ENCODE measurements at places on chromosomes 7 and 10.

- peak; percentile 70 for DNase-seq
Observed at GRCh38 chr10:77428691-77429395, 208.8 kb downstream of the KCNMA1 start.

DNA sequence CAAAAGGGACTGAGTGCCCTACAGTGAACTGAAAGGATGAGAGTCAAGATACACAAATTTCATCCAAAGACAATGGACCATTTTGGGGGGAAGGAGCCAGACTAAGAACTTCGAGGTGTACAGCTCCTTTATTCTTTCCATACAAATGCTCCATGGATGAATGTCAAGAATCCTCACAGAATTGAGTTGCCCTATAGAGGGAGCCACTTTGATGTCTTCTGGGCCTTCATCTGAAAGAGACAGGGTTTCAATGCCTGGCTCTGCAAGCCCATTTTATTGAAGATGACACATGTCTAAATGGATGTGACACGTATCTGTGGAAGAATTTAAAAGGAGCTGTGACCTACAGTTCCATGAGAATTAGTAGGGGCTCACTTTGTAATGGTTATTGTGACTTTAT, 32.0 kb upstream of the NRG3 start:
- DNase-seq, result no peak

- no peak for DNase-seq
Observed at GRCh38 chr10:23363793-23364135, 19.2 kb upstream of the C10orf67 start.

DNA sequence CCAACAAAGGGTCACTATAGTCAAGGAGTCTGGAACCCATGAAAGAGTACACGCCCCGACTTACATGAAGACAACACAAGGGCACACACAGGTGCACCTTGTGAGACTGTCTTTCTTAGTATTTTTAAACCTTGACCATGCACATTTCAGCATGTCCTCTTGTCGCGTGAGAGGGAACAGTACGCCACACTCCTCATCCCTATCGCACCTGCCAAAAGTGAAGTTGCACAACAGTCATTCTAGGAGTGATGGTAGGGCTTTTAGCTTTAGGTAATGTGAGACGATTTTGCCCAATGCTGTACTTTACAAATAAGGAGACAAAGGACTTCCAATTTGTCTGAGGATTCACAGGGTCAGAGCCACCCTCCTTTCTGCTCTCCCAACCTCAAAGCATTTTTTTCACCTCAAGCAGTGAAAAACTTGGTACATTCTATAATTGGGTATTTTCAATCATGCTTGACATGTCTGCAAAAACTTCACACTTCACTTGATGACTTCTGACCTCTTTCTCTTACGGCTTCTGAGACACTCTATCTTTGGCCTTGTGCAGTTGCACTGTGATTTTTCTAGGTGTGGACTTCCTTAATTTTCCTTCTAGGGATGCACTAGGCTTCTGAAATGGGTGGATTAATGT, 173.9 kb upstream of the GRB10 start:
- DNase-seq, result no peak

GRCh38 chr10:128337860-128338378, 211.7 kb upstream of the MKI67 start:
- DNase-seq, result peak; percentile 89

GRCh38 chr7:46812101-46812675, 769.7 kb downstream of the TNS3 start:
- DNase-seq, result no peak

DNA sequence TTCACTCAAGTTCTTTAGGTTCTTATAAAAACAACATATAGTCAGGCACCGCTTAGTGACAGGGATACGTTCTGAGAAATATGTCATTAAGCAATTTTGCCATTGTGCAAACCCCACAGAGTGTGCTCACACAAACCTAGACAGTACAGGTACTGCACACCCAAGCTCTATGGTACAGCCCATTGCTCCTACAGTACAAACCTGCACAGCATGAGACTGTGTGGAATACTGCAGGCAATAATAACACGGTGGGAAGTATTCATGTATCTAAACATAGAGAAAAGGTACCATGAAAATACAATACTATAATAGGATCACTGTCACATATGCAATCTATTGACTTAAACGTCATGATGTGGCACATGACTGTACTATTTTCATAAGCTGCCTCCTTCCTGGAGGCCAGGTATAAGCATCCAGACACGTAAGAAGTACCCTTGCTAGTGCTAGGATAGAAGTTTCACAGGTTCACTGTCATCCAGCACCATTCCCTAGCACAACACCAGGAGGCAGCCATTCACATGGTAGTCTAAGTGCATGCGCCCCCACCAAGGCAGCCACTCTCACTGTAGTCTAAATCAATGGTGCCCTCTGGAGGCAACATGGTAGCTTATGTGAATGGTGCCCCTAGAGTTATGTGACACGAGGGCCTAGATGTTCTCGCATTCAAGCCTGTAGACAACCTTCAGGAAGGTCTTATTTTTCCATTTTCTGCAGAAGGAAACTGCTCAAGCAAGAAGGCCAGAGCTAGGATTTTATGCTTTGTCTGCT, 98.5 kb downstream of the ARHGAP22 start:
- DNase-seq, result no peak

- no peak for DNase-seq
Observed at GRCh38 chr7:158024881-158025280, 562.7 kb downstream of the PTPRN2 start.

DNA sequence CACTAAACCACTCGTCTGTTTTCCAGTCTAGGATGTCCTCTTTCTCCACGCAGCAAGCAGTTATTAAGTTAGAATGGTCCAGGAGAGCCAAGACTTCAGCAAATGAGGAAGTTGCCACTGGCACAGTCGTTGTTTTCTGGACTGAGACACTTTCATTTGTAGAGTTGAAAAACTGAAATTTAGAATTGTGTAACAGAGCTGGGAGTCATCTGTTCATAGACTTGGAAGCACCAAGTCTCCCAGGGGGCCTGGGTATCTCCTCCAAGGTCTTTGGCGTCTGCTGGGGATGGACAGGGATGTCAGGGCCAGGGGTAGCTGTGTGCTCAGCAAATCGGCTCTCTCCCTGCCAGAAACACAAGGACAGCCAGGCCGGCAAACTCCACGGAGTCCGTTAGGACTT, 208.4 kb downstream of the FANK1 start:
- DNase-seq, result no peak

DNA sequence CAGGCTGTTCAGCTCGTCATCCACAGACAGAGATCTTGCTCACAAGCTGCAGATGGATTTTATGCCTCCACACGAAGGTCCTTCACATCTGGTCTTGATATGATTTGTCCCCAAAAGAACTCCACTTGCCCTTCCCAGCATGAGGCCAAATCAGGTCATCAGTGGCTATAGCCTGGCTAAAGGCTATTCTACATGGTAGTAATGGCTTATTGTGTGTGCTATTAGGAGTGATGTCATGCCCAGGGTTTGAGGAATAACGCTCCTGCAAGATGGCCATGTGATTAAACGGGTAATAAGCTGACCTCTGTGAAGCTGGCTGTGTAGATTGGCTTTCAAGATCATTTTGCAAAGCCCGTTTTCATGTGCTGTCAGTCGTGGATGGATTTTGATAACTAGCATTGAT, 313.8 kb downstream of the FRMD4A start:
- no peak for DNase-seq

GRCh38 chr10:132229834-132230556, 43.2 kb downstream of the DPYSL4 start:
- DNase-seq, result no peak

- DNase-seq, result no peak
Observed at GRCh38 chr10:63094405-63094804, 38.7 kb upstream of the NRBF2 start.

GRCh38 chr7:75635036-75635435, 103.7 kb downstream of the HIP1 start:
- no peak for DNase-seq

DNA sequence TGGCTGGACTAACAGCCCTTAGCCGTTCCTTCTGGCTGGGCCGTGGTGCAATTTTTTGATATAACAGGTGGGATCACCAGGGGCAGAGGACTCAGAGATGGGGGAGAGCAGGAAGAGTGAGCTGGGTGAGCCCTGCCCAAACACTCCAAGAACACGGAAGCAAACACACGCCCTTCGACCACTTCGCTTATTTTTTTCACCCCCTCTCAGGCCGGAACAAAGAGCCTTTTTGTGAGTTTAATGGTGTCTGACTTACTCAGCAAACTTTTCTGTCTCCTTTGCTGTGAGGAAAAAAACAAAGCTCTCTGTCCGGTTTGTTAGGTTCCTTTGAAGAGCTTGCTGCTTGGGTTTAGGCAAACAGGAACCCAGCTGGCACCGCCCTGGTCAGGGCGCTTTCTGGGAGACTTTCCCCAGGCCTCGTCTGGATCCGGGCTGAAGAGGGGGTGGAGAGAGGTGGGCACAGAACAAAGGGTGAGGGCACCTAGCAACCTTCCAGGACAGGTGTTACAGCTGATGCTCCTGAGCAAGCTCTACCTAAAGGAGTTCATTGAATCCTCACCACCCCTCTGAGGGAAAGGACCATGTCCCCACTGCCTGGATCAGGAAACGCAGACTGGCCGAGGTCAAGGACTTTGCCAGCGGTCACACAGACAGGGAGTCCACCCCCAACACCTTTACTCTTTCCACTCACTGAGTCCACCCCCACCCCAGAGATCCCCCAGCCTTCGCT, 23.3 kb downstream of the CALML3 start:
- DNase-seq, result no peak

DNA sequence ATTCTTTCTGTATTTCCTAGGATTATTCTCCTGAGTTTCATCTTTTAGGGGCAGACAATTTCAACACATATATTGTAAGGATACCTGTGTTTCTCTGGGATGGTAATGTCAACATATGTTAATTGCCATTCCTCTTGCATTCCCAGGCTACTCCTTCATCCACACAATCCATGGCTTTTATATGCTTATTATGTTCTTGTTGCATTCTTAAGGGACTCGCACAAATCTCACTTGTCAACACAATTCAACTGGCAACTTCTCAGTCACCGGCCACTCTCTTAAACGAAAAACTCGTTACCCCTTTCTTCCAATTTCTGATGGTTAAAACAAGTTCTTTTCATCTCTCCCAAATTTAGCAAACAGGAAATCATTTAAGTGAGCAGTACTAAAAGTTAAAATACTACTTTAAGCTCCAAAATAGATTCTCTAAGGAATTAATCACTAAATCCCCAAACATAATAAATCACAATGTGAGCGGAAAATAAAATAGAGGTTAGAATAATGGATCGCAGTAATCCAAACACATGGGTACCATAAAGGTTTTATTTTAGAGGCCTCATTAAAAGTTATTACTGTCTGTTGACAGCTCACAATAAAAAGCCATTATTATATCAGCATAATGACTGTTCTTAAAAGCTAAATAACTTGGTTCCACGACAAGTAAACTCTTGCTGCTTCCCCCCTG, 223.2 kb downstream of the ELMO1 start:
- DNase-seq, result no peak

GRCh38 chr7:44063547-44063893, 1.8 kb downstream of the PGAM2 start:
- peak; percentile 37 for DNase-seq

DNA sequence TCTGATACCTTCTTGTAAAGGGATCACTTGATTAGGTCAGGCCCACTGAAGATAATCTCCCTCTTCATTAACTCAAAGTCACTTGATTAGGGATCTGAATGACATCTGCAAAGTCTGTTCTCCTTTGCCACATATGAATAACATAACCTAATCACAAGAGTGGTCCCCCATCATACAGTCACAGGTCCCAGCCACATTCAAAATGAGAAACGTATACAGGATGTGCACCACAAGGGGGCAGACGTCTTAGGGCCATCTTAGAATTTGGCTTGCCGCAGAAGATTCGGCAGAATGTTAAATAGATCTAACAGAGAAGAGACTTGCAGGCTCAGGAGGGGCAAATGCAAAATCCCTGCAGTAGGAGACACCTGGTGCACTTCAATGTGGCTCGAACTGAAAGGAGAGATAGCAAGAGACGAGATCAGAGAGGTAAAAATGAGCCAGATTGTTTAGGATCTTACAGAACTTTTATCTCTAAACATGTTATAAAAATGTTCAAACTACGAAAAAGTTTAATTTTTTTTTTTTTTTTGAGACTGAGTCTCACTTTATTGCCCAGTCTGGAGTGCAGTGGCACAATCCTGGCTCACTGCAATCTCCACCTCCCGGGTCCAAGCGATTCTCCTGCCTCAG, 10.4 kb upstream of the SMC3 start:
- no peak for DNase-seq

Measured in right forelimb (tissue), 1 donor.